Stimulated activated CD4-positive, alpha-beta T cell treated with anti-CD3 and anti-CD28 coated beads, Interleukin-1b, Interleukin-23, amount 100 ng/mL, for 24 hours (primary cell): ENCODE measurements at places on chromosomes 13 and 19.

DNA sequence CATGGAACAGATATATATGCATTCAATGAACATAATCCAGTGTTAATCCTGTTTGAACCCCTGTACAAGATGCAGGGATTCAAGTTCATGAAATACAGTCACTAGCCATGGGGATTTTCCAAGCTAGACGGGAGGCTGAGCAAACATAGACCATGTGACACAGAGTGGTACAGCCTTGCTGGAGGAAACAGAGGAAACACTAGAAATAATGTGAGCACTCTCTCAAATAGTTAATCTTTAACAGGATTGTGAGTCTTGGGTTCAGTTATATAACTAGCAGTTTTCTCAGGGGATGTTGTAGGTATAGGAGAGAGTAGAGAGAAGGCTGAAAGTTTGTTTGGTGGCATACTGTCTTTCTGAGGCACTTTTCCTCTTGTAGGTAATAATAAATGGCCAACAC is 13.9 kb upstream of the LGALS16 start:
- no peak for DNase-seq

- no peak for DNase-seq
Observed at GRCh38 chr13:46146898-46147297, 35.1 kb downstream of the LCP1 start.

DNA sequence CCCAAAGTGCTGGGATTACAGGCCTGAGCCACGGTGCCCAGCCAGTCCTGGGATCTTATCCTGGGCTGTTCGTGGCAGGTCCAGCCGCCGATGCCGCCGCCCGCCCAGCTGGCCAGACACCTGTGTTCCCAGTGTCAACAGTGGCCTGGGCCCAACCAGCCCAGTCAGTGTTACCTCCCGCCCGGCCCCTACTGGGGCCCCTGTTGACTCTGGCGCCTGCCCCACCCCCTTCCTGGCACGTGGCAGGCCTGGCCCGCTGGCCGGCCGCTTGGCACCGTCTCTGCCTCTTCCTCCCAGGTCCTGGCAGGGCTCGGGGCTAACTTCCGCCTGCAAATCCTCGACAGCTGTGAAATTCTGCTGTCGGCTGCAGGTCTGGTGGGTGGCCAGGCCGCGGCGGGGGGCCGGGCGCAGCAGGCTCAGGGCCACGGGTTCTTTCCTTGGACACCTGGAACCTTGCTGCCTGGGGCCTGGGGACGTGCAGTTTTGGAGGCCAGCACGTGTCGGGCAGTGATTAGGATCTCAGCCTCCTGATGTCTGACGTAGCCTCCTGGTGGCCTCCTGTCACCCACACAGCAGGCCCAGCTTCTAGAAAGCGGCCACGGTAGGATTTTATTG is 9.1 kb downstream of the ARID3A start:
- DNase-seq: no peak

DNA sequence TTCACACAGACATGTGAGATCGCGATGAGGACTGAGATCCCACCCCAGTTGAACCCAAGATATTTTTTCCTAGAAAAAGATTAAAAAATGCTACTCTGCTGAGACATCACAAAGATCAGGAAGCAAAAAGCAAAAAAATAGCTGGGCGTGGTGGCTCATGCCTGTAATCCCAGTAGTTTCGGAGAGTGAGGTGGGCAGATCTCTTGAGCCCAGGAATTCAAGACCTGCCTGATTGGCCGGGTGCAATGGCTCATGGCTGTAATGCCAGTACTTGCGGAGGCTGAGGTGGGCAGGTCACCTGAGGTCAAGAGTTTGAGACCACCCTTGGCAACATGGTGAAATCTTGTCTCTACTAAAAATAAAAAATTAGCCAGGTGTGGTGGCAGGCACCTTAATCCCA is 1.1 kb downstream of the FUT3 start:
- no peak for DNase-seq

- DNase-seq: no peak
Observed at GRCh38 chr19:41784743-41785142, 11.6 kb upstream of the CEACAM3 start.

- no peak for DNase-seq
Observed at GRCh38 chr13:97194479-97194878, 27.7 kb upstream of the MBNL2 start.

DNA sequence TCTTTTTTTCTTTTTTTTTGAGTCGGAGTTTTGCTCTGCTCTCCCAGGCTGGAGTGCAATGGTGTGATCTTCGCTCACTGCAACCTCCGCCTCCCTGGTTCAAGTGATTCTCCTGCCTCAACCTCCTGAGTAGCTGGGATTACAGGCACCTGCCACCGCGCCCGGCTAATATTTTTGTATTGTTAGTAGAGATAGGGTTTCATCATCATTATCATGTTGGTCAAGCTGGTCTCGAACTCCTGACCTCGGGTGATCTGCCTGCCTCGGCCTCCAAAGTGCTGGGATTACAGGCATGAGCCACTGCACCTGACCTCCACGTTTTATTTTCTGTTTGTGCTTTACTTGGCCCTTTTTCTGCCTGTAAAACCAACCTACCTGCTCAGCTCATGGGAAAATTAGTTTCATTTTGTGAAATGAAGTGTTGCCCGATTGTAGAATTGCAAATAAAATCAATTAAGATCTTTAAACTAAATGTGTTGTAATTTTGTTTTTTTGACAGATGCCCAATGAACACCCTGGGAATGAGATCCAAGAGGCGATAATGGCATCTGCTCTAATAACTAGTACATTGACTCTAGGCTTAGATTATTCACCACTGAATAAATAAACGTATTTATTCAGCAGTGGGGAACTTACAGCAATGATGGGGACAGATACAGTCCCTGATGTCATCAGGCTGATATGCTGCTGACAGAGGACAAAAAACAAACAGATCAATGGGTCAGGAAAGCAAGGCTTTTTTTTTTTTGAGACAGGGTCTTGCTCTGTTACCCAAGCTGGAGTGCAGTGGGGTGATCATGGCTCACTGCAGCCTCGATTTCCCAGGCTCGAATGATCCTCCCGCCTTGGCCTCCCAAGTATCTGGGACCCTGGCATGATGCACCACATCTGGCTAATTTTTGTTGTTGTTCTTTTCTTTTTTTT is 2.2 kb upstream of the RAB11B start:
- no peak for DNase-seq

DNA sequence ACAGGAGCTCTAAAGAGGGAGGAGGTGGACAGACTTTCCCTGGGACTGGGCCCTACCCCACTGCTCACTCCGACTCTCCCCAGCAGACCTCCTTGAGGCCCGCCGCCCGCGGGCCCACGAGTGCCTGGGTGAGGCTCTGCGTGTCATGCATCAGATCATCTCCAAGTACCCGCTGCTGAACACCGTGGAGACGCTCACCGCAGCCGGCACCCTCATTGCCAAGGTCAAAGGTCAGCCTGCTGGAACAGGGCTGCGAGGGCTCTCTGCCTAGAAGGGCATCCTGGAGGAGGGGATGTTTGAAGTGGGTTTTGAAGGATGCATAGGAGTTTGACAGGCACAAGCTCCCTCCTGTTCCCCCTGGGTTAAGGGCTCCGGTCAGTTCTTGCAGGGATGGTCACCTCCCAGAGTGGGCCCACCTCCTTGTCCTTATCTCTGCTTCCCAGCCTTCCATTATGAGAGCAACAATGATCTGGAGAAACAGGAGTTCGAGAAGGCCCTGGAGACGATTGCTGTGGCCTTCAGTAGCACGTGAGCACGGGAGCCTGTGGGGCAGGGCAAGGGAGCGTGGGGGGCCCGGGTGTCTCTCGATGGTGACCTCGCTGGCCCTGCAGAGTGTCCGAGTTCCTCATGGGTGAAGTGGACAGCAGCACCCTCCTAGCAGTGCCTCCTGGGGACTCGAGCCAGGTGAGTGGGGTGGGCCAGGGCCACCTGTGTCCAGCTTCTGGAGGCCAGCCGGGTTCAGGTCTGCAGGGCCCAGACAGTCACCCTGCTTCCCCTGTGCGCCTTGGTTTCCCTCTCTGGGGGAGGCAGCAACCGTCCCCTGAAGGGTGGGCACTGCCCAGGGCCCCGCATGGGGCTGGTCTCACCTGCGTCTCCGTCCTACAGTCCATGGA is 6.3 kb downstream of the ARHGAP45 start:
- no peak for DNase-seq

DNA sequence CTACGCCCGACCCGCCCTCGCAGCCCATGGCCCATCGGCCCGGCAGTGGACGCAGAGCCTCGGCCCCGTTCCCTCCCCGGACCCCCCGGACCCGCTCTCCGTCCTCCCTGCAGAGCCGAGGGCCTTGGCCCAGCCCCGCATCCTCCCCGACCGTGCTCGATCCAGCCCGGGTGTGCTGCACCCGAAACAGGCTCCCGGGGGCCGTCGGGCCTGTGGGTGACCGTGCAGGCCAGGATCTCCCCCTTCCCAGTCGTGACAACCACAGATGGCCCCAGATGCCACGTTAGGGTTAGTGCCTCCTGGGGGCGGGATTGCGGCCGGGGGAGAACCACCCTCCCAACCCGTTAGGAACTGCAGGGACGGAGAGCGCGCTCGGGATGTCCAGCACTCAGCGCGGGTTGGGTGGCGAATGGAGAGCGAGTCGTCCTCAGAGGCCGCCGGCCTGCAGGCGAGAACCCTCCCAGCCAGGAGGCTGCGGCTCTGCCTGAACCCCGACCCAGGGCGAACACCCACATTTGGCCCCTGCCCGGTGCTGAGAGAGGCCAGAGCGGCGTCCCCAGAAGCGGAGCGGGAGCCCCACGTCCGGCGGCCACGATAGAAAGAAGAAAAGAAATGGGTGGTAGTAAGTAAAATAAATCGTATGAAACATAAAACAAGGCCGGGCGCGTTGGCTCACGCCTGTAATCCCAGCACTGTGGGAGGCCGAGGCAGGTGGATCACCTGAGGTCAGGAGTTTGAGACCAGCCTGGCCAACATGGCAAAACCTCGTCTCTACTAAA is 6.7 kb upstream of the MADCAM1 start:
- DNase-seq: no peak

DNA sequence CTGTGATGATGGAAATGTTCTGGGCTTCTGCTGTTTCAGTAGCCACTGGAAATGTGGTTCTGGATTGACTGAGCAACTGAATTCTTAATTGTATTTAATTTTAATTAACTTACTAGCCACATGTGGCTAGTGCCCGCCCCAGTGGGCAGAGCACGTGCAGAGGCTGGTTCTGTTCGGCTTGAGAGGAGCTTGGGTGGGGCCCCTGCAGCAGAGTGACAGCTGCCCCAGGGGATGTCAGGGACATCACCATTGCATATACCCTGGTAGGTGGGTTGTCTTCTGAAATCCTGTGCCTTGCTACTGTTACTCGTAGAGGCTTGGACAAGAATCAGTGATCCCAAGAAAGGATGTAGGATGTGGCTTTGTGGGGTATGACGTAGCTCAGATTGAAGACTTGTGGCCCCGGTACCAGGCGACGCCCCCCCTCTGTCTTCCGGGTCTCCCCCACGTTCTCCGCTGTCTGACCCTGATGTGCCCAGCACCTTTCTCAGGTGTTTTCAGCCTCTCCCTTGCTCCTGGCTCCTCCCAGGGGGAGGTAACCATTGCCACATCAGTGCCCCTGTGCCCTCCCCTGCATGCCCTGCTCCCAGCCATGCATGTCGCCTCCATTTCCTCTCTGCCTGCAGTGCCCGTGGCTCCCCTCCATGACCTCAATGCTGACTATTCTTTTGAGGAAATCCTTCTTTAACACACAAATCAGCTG is 102.6 kb upstream of the RNF113B start:
- DNase-seq: no peak

DNA sequence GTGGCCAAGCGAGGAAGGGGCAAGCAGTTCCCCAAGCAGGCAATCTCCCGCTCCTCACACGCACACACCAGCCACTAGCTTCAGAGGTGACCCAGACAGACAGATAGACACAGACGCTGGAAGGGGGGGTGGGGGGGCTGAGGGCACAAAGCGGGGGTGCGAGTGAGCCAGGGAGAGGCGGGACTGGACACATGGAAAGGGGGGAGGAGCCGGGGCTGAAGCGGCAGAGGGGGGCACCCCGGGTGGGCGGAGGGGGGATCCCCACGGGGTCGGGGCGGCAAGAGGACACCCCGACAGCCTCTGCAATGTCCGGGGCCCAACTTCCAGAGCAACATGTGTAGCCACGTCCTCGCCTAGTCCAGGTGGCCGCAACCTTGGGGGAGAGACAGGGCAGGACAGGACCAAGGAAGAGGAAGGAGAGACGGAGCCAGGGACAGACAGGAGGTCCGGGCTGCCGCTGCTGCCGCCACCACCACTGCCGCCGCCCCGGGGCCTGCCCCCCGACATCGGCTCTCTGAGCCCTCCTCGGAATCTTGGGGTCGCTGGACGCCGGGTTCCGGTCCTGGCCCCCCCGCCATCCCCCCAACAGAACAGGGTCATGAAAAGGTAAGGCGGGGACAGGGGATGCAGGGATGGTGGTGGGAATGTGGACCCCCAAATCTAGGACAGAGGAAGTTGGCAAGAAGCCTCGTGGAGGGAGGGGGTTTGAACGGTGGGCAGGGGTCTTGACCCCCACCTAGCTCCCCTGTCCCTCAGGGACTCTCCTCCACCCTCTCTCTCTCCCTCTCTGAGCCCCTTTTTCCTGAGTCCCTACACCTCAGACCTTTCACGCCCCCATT is 1.1 kb downstream of the GRIN2D start:
- no peak for DNase-seq

GRCh38 chr19:32061315-32061714 is 284.1 kb upstream of the ZNF507 start:
- no peak for DNase-seq

DNA sequence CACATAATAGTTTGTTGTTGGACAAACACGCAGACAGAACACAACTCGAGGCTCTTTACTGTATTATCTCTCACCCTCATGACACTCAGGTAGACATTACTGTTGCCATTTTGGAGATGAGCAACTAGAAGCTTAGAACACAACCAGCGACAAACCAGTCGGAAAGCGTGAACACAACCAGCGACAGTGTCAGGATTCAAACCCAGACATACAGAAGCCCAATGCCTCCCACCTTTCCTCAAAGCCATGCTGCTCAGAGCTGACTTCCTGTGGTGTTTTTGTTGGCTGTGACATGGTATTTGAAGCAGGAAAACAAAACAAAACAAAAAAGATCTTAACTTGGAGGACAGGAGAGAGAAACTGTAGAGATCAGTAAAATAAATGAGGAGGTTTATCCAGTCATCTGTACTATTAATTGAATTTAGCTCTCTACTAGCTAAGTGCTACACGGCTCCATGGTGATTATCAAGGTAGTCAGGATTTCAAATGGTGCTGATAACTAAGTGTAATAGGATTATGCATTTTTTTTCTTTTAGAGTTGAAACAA is 92.1 kb downstream of the STARD13 start:
- no peak for DNase-seq

- DNase-seq: no peak
Observed at GRCh38 chr13:104980586-104980985, 1554.9 kb downstream of the EFNB2 start.

GRCh38 chr13:75836441-75836840 is 200.3 kb downstream of the LMO7 start:
- DNase-seq: no peak

DNA sequence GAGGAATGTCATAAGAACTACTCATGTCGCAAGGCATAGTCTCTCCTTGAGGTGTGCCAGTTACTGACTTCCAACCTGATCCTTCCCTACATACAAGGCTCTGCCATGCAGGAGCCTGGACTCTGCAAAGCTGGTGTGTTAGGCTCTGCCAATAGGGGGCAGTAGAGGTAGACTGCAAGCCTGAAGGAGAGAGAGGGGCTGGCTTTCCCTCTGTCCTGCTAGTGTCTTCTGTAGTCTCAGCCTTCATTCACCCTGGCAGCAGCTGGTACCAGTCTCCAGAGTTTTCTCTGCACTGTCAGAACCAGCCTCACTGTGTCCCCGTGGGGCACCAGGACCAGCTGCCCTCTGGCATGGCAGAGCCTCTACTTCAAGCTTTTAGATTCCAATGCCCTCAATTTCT is 14.5 kb downstream of the SHISA2 start:
- no peak for DNase-seq

GRCh38 chr13:80215368-80215767 is 125.6 kb downstream of the SPRY2 start:
- no peak for DNase-seq

- no peak for DNase-seq
Observed at GRCh38 chr19:43818500-43818899, 8.6 kb upstream of the ZNF283 start.
